ENCODE measurements at places on chromosomes 5 and 9.

GRCh38 chr5:31845361-31845760 is 206.4 kb downstream of the PDZD2 start:
- DNase-seq: no peak

- no peak for DNase-seq
These were observed 72.0 kb downstream of the CEP120 start for GRCh38 chr5:123351240-123351639.

DNA sequence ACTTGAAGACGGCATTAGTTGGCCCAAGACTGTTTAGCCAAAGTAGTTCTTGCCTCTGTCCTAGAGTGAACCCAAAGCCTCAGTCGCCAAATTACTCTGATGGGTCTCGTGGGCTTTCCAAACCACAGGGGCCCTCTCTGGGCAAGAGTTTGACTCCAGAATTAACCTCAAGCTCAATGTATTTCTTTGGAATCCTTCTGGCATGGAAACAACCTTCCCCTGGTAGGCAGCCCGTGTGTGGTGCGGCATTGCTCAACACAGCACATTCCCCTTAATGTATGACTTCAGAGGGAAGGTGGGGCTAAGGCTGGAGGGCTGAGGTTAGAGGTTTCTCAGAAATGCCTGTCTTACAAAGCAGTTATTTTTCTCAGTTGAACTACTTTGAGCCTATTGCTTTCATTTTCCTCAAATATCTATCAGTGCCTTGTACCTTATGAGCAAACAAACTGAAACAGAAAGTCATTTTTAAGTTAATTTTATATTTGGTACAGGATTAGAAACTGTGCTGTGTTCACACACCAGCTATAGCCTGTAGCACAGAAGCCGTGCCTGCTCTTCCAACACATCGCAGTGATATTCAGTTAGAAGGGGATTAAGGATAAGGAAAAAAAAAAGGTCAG is 123.9 kb upstream of the HAPLN1 start:
- no peak for DNase-seq

DNA sequence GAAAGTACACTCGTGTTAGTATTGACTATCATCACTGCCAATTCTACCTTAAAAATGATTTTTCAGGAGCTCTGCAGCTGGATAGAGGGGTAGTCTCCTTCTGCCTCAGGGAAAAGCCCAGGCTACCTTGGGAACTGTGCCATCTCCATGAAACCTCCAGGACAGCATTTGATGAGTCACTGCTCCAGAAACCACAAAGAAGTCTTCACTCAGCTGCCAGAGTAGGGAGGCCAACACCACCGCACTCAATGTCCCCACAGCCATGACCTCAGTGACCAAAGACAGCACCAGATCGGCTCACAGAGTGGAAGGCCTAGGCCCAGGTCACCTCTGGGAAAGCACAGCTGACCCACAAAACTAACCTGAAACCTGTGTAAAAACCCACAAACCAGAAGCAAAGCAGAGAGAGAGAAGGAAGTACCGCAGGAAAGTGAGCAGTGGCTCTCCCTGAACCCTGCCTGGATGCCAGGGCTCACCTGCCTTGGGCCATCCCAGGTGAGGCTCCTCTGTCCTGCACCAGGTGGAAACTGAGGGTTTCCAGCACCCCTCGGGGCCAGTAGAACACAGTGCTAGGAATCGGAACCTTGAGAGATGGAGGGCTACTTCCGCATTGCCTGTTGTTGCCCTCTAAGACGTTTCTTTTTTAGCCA is 30.0 kb downstream of the S1PR3 start:
- DNase-seq: no peak

DNA sequence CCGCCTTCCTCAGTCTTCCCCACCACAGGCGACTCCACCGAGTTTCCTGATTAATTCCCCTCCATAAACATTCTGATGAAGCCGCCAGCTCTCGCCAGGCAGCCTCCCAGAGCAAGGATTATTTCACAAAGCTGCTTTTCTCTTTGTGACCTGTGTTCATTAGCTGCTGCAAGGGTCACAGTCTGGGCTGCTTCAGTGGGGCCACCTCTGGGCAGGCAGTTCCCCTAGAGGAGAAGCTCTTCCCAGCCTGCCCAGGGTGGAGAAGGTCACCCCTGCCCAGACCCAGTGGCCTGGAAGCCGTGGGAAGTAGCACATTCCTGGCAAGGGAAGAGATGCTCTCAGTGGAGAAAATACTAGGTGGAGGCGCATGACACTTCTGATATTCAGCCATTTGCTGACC is 58.4 kb upstream of the RAPGEF1 start:
- no peak for DNase-seq

DNA sequence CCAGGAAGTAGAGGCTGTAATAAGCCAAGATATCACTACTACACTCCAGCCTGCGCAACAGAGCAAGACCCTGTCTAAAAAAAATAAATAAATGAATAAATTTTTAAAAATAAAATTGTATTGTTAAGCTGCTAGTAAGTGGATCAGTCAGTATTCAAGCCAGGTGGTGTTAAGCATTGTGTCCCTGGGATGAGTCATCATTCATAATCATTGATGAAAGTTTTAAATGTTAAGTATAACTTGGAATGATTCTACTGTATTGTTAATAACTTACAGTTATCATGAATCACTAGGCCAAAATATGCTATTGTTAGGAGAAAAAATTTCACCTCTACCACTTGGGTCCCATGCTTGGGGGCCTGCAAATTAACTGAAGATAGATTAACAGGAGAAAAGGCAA is 38.2 kb downstream of the MED10 start:
- DNase-seq: no peak

GRCh38 chr5:131994533-131995226 is 16.8 kb downstream of the ACSL6 start:
- no peak for DNase-seq

- no peak for DNase-seq
These were observed 69.4 kb downstream of the LMNB1 start for GRCh38 chr5:126846344-126846743.

DNA sequence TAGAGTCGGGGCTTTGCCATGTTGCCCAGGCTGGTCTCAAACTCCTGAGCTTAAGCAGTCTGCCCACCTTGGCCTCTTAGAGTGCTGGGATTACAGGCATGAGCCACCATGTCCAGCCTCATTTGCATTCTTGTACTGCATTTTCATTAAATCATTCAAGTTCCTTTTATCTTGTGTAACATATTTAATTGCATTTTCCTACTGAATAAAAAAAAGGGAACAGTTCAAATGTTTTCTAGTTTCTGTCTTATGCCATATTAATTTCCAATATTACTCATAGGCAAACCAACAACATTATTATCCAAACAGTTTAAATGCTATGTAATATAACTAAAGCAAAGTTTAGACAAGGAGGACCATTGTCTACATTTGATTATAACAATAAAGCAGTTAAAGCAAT is 6.1 kb downstream of the SLC31A1 start:
- no peak for DNase-seq

GRCh38 chr9:32430720-32431119 is 46.3 kb downstream of the ACO1 start:
- no peak for DNase-seq

- DNase-seq: no peak
These were observed 29.5 kb downstream of the SLC9A3 start for GRCh38 chr5:494667-495255.

DNA sequence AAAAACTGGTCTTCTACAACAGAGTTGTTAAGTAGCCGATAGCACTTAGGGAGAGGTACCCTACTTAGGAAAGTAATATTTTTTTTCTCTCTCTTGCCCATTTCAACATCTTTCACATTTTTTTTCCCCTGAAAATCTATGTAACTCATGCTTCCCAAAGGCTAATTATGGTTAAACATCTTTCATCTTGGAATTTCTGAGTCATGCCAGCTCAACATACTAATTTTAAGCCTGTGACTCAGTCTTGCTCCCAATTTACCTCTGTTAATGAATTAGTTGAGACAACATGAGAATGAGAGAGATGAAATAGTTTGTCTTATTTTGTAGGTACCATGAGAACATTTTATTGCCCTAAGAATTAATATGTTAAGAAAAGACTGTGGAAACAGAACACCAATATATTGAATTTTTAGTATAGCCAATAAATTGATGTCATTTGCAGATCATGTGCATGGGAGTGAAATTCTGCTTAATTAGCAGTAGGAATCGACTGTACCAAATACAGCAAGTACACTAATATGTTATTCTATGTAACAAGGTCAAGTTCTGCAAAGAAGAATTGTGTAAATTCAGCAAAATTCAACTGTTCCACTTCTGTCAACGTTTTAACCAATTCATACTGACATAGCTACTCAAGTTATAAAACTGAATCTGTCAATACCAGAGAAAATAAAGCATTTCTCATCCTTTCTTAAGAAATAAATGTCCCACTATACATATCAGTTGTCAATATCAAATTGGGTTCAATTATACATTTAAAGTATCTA is 550.0 kb downstream of the PTPRD start:
- DNase-seq: no peak

GRCh38 chr5:171593401-171593800 is 174.0 kb downstream of the FGF18 start:
- DNase-seq: no peak

GRCh38 chr5:15326932-15327331 is 173.0 kb upstream of the FBXL7 start:
- DNase-seq: no peak

DNA sequence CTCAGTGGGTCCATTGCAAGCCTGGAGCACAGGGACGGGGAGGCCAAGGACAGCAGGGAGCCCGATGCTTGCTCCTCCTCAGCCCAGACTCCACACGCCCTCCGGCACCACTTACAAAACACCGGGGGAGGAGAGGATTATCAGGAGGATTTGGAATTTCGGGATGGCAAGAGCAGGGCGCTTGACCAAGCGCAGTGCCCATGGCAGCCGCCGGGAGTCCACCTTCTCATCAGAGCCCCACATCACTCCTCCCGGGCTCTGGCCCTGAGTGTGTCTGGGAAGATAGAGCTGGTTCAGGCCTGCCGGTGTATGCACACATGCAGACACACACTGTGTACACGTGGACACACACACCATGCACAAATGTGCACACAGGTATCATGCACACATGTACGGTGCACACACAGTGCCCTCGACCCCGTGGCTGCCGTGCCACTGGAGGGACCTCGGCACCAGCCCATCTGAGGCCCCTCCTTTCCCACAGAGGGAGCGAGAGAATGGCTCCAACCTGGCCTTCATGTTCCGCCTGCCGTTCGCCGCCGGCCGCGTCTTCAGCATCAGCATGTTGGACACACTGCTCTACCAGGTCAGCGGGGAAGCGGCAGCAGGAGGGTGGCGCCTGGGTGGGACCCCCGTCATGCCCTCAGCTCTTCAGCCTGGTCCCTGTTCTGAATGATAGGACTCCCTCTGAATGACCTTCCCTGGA is 81.7 kb downstream of the KCNT1 start:
- DNase-seq: no peak

GRCh38 chr5:68114378-68115040 is 101.0 kb upstream of the PIK3R1 start:
- DNase-seq: no peak

- no peak for DNase-seq
These were observed 25.1 kb upstream of the PRDM12 start for GRCh38 chr9:130639124-130639765.

- no peak for DNase-seq
These were observed 56.7 kb downstream of the ARHGAP26 start for GRCh38 chr5:142826741-142827492.

- DNase-seq: no peak
These were observed 6.4 kb downstream of the KCNMB1 start for GRCh38 chr5:170382790-170383189.

- DNase-seq: no peak
These were observed 780.7 kb downstream of the NR2F1-AS1 start for GRCh38 chr5:92800365-92800764.

- no peak for DNase-seq
These were observed 58.7 kb downstream of the CCDC192 start for GRCh38 chr5:127761869-127762268.

- no peak for DNase-seq
These were observed 205.1 kb downstream of the NTRK2 start for GRCh38 chr9:84874596-84874995.

- peak; percentile 89 for DNase-seq
These were observed 46.4 kb downstream of the C5orf15 start for GRCh38 chr5:133921979-133922378.

- DNase-seq: no peak
These were observed 211.3 kb upstream of the FBN2 start for GRCh38 chr5:128749136-128749898.

DNA sequence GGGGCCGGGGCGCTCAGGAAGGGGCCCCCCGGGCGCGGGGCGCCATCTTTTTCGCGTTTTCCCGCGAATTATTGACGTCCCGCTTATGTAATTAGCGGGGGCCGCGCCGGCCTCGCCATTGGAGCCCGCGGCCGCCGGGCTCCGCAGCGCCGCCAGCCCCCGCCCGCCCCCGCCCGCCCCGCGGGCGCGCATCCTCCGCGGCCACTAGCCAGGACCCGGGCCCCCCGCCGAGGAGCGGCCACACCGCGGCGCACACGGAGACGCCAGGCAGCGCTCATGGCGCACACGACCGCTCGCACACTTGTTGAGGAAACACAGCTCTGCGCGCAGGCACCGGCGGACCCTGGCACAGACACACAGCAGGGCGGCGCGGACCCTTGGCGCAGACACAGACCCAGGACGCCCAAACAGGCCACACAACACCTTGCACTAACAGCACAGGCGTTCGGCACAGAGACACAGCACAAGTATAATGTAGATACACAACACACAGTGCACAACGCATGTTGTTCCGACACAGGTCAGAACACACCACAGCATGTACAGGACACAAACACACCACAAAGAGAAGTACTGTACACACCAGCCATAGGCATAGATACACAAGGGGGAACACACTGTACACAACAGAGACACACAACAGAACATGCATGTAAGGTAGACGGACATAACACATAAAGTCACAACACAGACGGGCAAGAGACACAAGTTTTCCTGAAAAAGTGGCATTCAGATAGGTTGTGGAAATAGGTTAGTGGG is 467 bp upstream of the PHF19 start:
- peak; percentile 46 for DNase-seq

- DNase-seq: no peak
These were observed 601 bp downstream of the FBXO38 start for GRCh38 chr5:148384380-148384737.

DNA sequence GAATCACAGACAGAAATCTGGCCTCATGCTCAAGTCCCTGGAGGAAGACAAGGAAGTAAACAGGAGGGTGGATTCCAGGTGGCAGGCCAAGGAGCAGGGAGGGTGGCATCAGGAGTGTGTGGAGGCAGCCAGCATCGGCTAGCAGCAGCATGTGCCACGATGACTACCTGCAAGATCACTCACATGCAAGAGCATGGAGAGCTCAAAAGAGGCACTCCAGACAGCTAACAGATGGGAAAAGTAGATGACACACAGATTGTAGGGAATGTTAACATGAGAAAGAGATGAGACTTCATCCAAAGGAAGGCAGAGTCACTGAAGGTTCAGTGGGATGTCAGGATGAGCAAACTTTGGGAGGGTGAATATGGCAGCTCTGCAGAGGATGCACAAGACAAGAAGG is 104.3 kb downstream of the SEMA5A start:
- no peak for DNase-seq

- DNase-seq: no peak
These were observed 61.0 kb downstream of the ZNF608 start for GRCh38 chr5:124685404-124685930.

- DNase-seq: no peak
These were observed 241.0 kb upstream of the NFIL3 start for GRCh38 chr9:91664663-91665062.

Measured in cerebellar cortex (tissue), 1 donor.